Right renal cortex interstitium (tissue), 3 donors: ENCODE measurements at places on chromosomes 3 and 15.

GRCh38 chr3:142641504-142641903 lies 45.3 kb downstream of the PLS1 start:
- no peak for DNase-seq

- DNase-seq = no peak
These were observed 12.1 kb upstream of the SIAH2 start for GRCh38 chr3:150775001-150775599.

- DNase-seq = no peak
These were observed 21.0 kb upstream of the PCSK6 start for GRCh38 chr15:101510212-101511197.

DNA sequence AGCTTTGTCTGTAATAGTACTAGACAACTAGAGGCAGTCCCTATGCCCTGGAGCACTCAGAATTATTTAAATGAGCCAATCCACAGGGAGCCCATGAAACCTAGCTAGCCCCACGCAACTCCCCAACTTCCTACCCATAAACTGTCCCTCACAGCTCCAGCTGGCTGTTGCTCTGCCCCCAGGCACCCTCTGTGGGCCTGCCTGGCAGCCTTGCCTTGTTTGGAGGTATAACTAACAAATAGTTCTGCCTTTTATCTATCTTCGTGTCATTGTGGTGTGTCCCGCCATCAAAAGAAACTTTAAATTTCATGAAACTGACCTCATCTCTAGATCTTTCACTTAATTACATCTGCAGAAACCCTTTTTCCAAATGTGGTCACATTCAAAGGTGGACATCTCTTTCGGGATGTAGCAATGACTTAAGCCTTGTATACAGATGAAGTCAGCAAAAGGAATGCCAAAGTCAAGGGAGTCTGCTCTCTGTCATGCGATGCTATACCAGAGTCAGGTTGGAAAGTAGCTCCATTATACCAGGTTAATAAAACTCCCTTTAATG lies 1.8 kb upstream of the RTP3 start:
- DNase-seq = no peak

DNA sequence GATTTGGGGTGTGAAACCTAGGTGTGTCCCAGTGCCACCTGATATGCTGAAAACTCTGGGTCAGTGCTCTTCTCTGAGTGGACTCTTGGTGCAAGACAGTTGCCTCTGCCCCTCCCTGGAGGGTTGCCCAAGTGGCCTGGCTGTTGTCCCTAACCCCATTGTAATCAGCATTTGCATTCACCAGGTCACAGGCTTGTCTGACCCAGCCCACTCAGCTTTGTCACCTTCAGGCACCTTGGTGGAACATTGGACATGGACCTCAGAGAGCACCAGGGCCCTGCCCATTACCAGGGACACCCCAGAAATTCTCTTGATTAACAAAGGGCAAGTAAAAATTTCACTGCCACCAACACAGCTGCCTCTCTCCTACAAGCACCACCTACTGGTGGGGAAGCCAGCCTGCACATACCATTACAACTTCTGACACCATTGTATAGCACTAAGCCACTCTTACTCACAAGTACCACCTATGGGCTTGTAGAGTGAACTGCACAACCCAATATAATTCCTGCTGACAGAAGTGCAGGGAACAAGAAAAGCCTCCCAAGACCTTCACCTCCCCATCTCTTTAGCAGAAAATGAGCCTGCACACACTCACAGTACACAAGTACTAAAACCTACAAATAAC lies 324.6 kb downstream of the EPHA6 start:
- no peak for DNase-seq

DNA sequence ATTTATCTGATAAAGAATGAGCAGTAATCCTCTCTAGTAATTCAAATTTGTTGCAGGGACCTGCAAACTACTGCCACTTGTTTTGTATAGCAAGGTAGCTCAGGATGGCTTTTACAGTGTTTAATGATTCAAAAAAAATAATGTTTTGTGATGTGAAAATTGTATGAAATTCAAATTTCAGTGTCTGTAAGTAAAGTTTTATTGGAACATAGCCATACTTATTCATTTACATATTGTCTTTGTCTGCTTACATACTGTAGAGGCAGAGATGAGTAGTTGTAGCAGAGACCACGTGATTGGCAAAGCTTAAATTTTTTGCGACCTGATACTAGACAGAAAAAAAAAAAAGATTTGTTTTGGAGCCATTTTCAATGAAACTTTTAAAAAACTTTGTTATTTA lies 6.5 kb upstream of the UTS2B start:
- DNase-seq = no peak

GRCh38 chr3:99817047-99817436 lies 620 bp upstream of the CMSS1 start:
- no peak for DNase-seq

GRCh38 chr3:8278448-8278847 lies 223.2 kb upstream of the LMCD1 start:
- DNase-seq = no peak

DNA sequence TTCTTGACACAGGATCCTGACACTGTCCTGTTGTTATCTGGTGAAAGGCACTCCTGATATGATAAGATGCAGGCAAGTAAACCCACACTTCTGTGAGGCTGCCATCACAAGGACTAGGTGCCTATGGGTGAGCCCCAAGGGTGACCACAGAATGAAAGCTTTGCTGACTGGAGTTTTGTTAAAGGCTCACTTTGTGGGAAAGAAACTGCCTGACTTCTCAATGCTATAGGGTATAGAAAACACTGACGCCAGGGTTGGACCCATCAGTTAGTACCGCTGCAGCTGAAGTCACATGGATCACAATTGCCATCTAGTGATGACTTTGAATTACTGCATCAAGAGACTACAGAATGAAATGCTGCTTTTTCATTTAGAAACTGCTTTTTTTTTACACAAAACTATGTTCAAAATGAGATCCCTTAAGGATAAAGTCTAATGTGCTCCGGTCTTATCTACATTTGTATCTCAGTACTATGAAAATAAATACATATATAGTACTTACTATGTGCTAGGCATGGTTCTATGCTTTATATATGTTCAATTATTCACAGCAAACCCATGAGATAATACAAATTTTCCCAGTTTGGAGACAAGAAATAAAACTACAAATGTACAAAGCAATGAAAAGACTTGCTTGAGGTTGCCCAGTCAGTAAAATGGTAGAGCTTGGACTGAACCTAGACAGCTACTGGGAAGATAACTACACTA lies 64.2 kb upstream of the CMSS1 start:
- DNase-seq = peak; percentile 41

DNA sequence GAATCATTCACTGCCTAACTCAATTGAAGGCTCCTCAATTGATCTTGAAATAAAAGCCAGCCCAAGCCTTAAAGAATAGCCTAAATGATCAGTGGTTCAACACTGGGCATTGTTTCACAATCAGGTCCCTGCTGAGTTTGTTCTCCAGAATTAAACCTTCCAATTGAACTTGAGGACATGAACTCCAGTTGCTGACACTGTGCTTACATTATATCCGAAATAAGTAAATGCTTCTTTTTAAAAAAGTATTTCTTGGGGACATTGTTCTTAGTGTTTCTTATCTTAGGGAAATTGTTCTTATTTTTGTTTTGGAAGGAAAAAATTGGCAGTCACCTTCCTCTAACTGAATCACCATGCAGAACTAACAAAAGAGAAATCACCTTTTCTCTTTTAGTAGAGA lies 450.2 kb downstream of the RBMS3 start:
- DNase-seq = no peak

- DNase-seq = no peak
These were observed 95.6 kb downstream of the RAB11A start for GRCh38 chr15:65964792-65965433.

DNA sequence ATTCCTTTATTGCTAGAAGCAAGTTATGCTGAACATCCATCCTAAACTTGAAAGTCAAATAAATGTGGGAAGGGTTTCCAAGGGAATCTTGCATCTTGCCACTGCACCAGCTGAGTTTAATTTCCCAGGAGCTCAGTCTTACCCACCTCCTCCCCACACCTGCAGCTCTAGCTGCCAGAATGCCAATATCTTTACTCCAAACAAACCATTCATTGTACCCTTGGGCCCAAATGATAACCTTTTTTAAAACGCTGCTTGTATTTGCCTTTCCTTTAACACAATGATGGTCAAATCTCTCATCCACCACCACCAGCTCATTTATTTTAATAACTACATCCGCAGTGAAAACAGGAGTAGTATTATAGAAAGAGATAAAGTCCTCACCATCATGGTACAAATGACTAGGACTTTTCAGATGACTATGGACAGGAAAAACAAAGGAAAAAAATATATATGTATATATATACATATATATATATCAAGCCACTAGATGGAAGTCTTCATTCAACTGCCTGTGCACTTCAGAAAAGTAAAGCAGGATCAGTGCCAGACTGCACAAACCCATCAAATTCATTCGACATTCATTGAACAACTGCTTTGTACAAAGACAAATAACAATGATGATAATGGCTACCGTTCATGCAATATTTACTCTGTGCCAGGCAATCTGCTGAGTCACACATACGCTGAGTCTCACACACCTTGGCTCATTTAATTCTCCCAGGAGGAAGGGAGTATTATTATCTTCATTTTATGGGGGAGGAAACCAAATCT lies 44.0 kb downstream of the BFSP2 start:
- no peak for DNase-seq

DNA sequence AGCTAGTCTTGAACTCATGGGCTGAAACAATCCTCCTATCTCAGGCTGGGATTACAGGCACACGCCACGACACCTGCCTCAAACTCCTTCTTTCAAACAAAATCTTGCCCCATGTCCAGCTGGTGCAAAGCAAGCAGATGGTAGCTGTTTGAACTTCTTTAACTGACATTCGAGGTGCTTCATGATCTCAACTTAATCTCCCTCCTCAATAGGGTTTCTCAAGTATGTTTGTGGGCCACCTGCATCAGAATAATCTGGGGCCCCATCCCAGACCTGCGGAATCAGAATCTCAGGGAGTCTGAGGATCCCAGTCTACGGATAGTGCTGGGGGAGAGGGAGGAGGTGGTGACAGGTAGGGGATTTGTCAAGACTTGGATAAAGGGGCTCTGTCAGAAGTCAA lies 20.9 kb upstream of the TRH start:
- DNase-seq = no peak

- no peak for DNase-seq
These were observed 274.8 kb downstream of the THSD4 start for GRCh38 chr15:71390096-71390495.

GRCh38 chr3:86995537-86995936 lies 4.6 kb upstream of the VGLL3 start:
- DNase-seq = no peak

GRCh38 chr15:63764124-63764803 lies 69.5 kb downstream of the HERC1 start:
- DNase-seq = no peak

DNA sequence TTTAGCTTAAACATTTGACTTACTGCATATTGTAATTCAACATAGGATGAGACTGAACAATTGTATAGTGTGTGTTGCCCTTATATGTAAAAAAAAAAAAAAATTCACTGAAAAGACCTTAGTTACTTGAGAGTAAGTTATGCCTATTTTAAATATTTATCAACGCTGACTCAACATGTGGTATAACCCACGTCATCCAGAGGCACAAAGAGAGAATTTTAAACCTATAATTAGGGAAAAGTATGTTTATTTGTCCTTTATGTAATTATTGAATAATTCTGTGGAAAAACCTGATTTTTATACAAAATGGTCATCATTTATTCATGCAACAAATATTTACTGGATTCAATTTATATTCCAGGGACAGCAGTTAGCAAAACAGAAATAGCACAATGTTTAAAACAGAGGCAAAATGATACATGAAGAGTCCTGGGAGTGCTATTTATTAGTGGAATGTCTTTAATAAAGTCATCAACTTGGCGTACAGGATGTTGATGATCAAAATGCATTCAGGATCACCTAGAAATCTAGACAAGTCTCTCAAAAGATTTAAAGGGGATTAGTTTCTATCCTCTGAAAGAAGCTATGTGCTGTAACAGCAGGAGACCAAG lies 223.7 kb downstream of the PCCB start:
- DNase-seq = no peak

GRCh38 chr15:25333049-25333448 lies 105.8 kb downstream of the UBE3A start:
- no peak for DNase-seq

- no peak for DNase-seq
These were observed 66.6 kb upstream of the FURIN start for GRCh38 chr15:90801803-90802202.

GRCh38 chr3:38137615-38138348 lies 679 bp upstream of the MYD88 start:
- no peak for DNase-seq

DNA sequence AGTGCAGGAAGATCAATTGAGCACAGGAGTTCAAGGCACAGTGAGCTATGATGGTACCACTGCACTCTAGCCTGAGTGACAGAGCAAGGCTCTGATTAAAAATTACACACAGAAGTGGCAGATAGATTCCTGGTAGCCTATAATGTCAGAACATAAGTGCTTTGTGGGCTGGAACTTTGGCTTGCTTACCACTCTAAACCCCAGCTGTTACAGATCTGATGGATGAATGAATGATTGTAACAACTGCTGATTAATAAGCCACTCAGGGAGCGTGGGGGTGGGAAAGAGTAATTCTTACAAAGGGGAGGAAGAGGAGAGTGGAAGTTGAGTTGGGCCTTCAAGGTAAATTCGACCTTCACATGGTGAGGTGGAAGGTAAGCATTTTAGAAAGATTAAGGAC lies 40.9 kb upstream of the PTPN23 start:
- no peak for DNase-seq

- DNase-seq = no peak
These were observed 479.8 kb downstream of the NAALADL2 start for GRCh38 chr3:175338775-175339535.

GRCh38 chr3:104785947-104786346 lies 580.8 kb upstream of the ALCAM start:
- no peak for DNase-seq

DNA sequence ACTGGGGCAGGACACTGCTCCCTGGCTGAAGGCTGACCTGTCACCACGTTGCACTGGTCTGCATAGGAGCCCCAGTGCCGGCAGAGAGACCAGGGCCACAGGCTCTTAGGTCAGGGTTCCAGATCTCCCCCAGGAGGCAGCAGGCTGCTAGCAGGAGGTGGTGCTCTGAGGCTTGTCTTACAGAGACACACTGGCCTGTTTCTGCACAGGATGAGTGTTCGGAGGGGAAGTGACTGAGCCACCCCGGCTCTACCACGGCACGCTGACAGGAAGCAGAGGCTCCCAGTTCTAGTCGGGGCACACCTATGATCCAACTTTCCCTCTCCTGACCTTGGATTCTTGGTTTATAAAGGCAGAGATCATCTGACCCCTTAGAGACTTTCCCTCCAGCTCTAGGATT lies 8.6 kb downstream of the FBXL22 start:
- DNase-seq = no peak

DNA sequence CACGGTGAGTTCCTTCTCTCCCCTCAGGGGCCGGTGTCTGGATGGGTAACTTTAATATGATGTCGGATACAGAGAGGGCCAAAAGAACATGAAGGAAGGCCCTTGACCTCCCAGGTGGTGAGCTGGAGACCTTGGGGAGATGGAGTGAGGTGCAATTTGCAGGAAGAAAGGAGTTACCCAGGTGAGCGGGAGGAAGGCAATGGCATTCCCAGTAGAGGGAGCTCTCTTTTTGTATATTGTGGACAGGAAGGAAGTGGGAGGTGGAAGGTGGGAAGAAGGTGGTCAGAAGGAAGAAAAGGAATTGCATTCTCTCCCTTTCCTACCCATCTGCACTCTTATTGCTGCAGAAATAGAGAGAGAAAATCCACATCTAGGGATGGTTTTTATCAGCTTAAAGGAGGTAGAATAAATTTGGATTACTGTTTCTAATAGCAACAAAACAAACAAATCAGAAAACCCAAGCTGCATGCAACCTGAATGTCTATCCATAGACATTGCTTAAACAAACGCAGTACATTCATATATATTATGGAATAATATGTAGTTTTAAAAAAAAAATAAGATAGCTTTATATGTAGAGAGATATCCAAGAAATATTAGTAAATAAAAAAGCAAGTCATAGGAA lies 169.0 kb upstream of the TSC22D2 start:
- no peak for DNase-seq
